ENCODE measurements at places on chromosomes 7 and 10. TPM values are rescaled to one million over a fixed set of nuclear protein-coding genes. Genes with fewer than 3 reads are reported as not detected.

Gene CPVL
- 6.3 TPM for total RNA-seq

Gene MMP21
- total RNA-seq = not detected

Gene EBF3
- 2.0 TPM for total RNA-seq

Gene CREB3L2
- total RNA-seq = 56.1 TPM

Gene EIF4H
- total RNA-seq = 287 TPM

Gene ASB15
- not detected for total RNA-seq

Gene GPC2
- 3.2 TPM for total RNA-seq

Gene LRRC61
- total RNA-seq = 1.7 TPM

Gene MRLN
- total RNA-seq = not detected

Gene MEPCE
- total RNA-seq = 41.1 TPM

Gene ASZ1
- not detected for total RNA-seq

Gene WNT2
- total RNA-seq = not detected

Gene CPEB3
- total RNA-seq = 1.6 TPM

Gene RAPGEF5
- 121 TPM for total RNA-seq

Gene AOAH
- 0.64 TPM for total RNA-seq

Gene PILRB
- total RNA-seq = 36.8 TPM

Gene EBLN1
- total RNA-seq = not detected

Gene AMPH
- total RNA-seq = not detected

Gene CTAGE8
- total RNA-seq = not detected

Gene LFNG
- 21.7 TPM for total RNA-seq

Gene LEP
- not detected for total RNA-seq

Data from glomerular endothelial cell (primary cell).